ENCODE measurements at places on chromosomes 7 and 10.

DNA sequence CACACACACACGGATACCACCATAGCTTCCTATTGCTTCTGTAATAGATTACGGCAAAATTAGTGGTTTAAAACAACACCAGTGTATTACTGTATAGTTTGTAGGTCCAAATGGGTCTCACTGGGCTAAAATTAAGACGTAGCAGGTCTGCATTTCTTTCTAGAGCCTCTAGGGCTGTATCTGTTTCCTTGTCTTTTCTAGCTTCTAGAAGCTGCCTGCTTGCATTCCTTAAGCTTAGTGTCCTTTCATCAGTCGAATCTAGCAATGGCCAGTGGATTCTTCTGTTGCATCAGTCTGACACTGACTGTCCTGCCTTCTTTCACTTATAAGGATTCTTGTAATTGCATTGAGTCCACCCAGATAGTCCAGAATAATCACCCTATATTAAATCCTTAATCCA, 882.3 kb downstream of the PCDH15 start:
- DNase-seq, result no peak

DNA sequence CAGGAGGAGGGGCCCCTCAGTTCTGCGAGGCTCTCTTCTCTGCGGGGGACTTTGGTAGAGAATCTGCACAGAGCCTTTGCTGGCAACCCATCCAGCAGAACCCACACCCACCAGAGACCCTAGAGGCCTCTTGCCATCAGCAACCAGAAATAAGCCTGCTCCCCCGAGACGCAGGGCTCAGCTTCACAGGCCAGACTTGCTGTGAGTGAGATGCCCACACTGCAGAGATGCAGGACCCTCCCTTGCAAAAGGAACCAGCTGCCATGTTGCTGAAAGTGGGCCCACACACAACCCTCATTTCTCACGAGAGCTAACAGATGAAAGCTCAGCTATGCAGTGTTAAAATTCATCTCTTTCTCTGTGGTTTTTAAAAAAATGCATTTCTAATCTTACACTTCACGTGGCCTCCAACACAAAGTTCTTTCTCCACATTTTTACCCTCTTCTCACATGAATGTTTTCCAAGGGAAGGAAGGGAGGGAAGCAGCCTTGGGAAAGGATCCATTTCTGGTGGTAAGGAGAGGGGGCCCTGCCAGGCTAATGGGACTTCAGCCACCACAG, 171.6 kb downstream of the CCDC3 start:
- no peak for DNase-seq

- DNase-seq, result no peak
These were observed 67.8 kb downstream of the ABI1 start for GRCh38 chr10:26792758-26793495.

- DNase-seq, result no peak
These were observed 148.6 kb upstream of the PDE1C start for GRCh38 chr7:32218741-32219288.

GRCh38 chr7:7965301-7965700, 3.3 kb upstream of the GLCCI1 start:
- DNase-seq, result no peak

DNA sequence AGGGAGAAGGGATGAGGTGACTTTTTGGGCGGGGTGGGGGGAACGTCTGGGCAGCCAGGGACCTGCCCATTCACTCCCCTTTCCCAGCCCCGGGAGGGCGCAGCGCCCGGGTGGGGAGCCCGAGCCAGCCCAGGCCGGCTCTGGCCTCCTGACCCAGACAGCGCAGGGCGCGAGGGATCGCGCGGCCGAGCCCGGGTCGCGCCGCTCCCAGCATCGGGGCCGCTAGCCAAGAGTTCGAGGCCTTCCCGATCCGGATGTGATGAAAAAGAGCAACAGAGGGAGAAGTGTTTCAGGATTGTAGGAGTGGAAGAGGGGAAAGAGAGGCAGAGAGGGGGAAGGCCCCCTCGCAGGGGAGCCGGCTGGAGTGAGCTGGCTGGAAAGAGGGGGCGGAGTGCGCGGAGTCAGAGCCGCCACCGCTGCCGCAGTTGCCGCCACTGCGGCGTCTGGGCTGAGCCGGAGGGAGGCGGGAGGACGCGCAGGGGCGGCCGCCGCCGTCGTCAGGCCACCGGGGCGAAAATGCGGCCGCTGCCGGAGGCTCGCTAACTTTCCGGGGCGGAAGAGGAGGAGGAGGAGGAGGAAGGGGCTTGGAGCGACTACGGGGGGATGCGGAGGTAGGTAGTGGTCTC, at the start of gene MDFIC:
Gene MDFIC (plus strand): TSS at position 69 of the 626 bp plus-strand sequence. CDS start 940 bp downstream, outside the sequence.
- DNase-seq, result peak; percentile 72

GRCh38 chr7:28442540-28443420, 30.5 kb downstream of the CREB5 start:
- DNase-seq, result no peak

- no peak for DNase-seq
These were observed 473.5 kb downstream of the AUTS2 start for GRCh38 chr7:70071766-70072165.

DNA sequence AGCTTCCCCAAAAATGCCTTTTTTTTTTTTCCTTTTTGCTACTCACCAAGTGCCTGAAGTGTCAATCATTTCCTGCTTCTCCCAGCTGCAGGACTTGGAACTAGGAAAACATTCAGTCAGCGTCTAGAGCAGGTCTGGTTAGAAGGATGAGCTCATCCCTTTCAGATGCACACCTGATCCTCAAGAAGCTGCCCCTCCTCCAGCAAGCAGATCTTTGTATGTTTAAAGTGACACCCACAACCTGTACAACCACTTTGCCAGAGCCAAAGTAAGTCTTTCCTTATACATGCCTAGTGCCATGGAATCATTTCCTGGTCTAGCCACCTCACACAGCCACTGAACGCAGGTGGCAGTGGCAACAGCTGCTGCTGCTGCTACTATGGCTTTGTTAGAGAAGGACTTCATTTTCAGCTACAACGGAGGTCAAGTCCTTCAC, 10.4 kb upstream of the USP54 start:
- no peak for DNase-seq

DNA sequence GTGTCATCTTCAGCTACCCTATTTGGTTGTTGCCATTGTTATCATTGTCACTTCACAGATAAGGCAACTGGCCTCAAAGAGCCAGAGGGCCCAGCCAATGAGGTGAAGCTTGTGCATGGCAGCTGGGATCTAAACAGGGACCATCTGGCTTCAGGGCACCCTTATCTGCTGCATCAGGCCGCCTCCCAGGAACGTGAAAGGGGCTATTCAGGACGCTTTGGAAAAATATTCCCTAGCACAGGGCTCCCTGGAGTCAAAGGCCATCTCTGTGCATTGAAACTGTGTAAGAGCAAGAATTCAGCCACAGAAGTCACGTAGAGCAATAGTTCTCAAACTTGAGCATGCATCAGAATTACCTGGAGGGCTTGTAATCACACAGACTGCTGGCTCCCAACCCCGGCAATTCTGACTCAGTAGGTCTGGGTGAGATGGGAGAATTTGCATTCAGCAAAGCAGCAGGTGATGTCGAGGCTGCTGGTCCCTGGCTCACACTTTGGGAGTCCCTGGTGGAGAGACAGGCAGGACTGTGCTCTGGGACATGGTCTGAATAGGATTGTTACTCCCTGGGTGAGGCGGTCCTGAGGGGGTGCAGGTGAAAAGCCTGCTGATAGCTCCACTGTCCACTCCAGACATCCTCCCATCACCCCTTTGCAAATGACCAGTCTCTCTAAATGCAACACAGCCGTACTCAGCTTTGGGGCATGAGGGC, 21.5 kb upstream of the PLEKHA1 start:
- no peak for DNase-seq

DNA sequence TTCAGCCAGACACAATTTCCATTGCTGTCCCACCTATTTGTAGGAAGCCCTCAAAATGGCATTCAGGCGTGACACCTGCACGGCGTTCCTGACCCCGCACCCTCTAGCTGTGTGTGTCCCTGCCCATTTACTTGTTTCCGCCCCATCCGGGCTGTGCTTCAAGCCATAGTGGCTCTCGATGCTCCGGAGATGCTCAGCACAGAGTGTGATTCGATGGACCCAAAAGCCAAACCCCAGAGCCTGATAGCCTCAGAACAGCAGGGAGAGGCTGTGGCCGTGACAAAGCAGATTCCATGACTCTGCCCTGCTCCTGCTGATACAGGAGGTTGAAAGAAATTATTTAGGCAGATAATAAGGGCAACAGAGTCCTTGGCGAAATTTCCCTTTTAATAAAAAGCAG, 13.4 kb downstream of the BUD31 start:
- no peak for DNase-seq

GRCh38 chr10:114654822-114655575, 3.1 kb downstream of the ABLIM1 start:
- DNase-seq, result no peak

GRCh38 chr10:98644466-98644865, 197.7 kb upstream of the HPS1 start:
- no peak for DNase-seq

- no peak for DNase-seq
These were observed 180.6 kb upstream of the AGR3 start for GRCh38 chr7:17062151-17063044.

Data from CD4-positive, alpha-beta T cell treated with Interleukin-17A for 4 hours (primary cell).